M059J (cell line): ENCODE measurements at places on chromosomes 6 and 20. TPM values are rescaled to one million over a fixed set of nuclear protein-coding genes. Genes with fewer than 3 reads are reported as not detected.

The PPP1R3D gene
- 7.6 and 8.7 TPM in 2 replicates for total RNA-seq

The MOCS3 gene
- 4.2 and 8.1 TPM in 2 replicates for total RNA-seq

- no peak for DNase-seq
These were observed 571 bp upstream of the PRPF6 start for GRCh38 chr20:63980317-63980805.

The CALHM6 gene
- 6.3 and 6.9 TPM in 2 replicates for total RNA-seq

The MOCS1 gene
- 5.9 and 7.0 TPM in 2 replicates for total RNA-seq
